ENCODE measurements at places on chromosomes 11 and 22.

DNA sequence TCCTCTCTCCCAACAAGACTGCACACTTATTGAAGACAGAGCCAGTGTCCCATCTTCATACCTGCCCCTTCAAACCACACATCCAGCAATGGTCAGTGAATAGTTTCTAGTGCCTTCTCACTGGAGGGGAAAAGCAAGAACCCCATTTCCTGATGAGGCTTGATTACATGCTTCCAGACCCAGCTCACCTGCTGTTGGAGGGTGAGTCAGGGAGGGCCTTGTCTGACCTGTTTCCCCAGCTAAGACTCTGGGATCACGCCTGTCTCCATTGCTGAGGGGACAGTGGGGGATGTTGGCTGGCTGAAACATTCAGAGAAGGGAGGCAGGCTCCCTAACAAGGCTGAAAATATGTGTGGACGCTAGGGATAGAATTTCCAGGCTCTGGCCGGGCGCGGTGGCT is 27.5 kb upstream of the ZDHHC13 start:
- DNase-seq = no peak

GRCh38 chr11:60840470-60841430 is 1.2 kb upstream of the CCDC86 start:
- DNase-seq = peak; percentile 97

- no peak for DNase-seq
Observed at GRCh38 chr11:110362971-110363509, 66.6 kb upstream of the RDX start.

DNA sequence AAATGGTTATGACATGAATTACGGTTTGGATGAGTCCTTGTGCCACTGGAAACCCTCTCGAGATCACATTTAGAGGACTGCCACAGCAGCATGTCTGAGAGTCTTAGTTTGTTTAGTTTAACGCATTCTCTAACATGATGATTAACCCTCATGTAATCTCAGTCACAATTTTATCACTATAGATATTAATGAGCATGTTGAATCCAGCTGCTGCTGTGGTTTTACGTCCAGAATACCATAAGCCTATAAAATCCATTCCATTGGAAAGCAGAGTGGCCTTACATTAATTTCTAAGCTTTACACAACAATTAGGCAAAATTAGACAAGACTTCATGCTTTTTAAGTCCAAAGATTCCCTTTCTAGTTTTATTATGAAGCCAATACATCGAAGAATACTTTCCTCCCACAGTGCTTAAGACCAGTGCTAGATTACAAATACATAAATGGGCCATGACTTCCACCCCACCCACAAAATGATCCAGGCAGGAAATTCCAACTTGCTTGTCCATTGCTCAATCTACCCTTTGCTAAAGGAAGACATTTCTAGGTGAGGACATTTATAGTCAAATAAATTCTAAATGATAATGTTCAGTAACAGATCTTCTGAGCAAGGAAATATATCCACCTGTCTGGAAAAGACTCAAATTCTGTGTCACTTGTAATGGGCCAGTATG is 3.5 kb upstream of the ELMOD1 start:
- DNase-seq = no peak

GRCh38 chr11:17719028-17719937 is at the start of gene MYOD1:
TSS of gene MYOD1 (plus strand) at chr11:17719571. CDS start at chr11:17719783, 212 bp downstream.
- no peak for DNase-seq

DNA sequence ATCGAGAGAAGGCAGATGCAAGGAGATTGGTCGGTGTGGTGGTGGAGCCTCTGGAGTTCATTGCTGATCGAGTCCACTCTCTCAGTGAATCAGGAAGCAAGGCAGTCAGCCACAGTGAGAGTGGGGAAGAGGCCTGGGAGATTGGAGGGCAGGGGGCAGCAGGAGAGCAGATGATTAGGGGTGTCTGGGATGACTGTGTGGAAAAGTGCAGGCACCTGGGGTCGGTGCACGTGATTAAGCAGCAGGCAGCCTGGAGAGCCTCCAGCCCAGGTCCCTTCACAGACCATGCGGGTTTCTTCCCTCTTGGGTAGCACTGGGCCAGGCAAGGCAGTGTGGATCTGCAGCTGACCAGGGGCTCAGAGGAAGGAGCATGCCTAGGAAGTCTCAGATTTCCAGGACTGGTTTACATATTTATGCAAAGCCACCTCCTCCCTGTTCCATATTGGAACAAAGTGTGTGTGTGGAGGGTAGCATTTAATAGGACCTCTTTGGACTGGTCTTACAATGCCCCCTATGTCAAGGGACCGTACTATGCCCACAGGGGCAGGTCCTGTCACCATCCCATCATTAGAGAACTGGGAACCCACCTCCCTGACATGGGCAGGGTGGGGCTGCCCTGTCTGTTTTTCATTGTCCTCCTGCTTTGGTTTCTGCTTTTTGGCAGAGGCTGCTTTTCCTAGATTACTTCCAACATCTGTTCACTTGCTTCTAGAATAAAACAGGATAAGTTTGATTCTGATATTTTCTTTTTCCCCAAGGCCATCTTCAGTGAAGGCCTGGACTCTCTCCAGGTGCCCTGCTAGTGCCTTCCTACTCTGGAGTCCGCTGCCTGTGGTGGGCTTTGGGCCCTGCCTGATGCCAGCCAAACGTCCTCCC is 14.0 kb upstream of the GDPD5 start:
- DNase-seq = no peak

GRCh38 chr22:28810821-28811491 is 10.6 kb upstream of the XBP1 start:
- DNase-seq = no peak

DNA sequence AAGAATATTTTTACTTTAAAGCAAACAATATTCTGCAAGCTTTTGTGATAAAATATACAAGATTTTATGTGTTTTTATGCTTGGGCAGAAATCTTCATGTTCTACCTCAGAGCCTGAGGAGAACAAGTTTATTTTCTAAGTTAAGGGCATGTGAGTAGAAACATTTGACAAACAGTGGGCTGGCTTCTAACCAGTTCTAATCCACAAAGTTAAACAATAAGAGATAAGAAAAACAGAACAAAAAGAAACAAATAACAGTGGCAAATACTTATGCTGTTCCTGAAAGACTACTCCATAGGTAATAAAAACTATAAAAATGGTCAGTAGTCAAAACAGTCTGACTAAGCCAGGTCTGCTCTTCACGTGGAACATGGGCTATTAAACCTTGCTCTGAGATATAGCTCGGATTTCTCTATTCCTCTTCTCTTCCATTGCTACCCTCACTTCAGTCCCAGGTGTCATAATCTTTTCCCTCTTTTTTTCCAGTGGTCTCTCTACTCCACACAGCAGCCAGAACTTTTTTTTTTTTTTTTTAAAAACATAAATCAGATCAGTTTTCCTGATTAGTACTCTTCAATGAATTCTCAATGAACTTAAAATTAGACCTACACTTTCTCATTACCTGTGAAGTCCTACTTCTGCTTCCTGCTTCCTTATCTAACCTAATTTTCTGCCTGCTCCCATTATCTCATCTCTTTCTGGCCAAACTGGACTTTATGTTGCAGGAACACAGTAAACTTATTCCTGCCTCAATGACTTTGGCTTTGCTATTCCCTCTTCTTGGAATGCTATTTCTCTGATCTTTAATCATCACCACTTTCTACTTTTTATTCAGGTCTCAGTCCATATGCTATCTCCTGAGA is 671.1 kb upstream of the CCDC90B start:
- no peak for DNase-seq

DNA sequence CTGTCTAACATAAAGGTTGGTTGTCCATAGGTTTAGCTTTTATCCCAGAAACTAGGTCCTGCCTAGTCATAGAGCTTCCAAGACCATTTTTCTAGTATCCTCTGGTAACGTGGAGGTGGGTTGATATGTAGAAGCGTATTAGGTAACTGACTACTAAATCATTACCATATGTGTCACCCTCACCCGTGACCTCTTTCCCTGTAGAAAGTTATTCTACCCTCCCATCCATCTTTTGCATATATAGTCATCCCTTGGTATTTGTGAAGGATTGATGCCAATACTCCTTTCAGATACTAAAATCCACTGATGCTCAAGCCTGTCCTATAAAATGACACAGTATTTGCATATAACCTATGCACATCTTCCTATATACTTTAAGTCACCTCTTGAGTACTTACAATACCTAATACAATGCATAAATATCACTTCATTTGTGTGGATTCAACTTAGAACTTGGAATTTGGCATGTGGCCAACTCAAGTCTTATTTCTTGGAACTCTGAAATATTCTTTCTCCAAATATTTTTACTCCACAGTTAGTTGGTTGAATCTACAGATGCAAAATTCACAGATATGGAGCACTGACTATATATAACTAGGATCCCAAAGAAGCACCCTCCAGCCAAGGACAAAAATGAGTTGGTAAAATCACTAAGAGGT is 497.0 kb upstream of the TENM4 start:
- DNase-seq = peak; percentile 6

GRCh38 chr22:28477556-28477955 is 202.1 kb downstream of the TTC28 start:
- DNase-seq = no peak

DNA sequence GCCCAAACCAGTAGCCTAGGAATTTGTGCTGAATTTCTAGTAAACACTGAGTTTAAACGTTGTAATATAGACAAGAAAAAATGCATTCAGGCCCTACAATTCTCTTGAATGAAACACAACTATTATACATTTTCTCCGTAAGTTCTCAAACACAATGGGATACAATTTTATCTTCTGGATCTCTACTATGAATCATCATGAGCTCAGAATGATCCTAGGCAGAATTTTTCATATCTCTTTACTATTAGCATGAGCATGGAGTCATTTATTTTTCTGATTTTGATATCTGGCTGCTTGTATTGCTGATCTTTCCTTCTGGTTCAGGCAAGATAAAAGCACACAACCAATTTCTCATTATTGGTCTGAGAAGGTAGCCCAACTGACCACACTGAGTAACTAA is 1123.4 kb upstream of the RAG2 start:
- no peak for DNase-seq

DNA sequence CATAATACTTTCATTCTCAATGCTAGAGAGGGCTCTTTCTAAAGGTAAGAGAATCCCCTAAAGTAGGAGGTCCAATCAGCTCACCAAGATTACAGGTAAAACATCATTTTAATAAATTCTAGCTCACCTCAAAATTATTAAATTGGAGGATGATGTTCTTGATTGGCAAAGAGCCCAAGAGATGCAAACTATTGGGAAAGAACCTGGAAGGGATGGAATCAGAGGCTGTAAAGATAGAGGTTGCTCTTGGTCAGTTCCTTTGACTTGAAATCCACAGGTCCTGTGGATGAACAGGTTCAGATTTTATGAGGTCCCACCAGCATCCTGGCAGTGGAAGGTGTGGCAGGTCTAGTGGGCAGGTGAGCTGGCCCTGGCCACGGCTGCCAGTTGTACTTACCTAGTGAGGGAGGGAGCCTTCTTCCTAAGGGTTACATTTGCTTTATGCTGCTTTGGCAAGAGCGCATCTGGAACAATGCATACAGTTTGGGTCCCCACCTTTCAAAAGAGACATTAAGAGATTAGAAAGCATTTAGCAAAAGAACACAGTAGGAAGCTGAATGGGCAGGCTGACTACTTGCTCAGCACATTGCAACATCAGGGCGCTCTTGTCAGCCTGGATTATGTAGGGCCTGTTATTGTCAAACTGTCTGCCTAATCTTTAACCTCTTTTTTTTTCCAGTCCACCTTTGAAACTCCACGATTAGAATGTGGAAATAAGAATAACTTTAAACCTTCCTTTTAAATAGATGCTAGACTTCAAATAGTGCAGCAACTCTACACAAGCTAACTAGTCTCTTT is 97.0 kb downstream of the RDX start:
- no peak for DNase-seq

DNA sequence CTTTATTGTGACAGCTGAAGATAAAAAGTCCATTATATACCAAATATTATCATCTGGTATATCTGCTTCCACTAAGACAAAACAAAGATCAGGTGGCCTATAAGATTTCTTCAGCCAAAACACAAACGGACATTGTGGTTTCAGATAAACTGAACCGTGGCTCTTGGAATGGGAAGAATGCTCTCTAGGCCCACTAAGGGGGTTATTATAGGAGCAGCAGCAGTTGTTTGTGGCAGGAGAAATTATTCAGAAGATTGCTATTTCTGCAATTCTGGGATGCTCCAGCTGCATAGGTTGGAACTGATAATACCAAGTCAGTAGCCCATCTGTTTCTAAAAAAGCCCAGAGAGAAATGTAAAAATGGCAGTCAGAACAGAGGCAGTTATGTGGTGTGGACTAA is 145.3 kb downstream of the NCAM1 start:
- no peak for DNase-seq

- no peak for DNase-seq
Observed at GRCh38 chr22:45082795-45083194, 73.0 kb upstream of the PHF21B start.

DNA sequence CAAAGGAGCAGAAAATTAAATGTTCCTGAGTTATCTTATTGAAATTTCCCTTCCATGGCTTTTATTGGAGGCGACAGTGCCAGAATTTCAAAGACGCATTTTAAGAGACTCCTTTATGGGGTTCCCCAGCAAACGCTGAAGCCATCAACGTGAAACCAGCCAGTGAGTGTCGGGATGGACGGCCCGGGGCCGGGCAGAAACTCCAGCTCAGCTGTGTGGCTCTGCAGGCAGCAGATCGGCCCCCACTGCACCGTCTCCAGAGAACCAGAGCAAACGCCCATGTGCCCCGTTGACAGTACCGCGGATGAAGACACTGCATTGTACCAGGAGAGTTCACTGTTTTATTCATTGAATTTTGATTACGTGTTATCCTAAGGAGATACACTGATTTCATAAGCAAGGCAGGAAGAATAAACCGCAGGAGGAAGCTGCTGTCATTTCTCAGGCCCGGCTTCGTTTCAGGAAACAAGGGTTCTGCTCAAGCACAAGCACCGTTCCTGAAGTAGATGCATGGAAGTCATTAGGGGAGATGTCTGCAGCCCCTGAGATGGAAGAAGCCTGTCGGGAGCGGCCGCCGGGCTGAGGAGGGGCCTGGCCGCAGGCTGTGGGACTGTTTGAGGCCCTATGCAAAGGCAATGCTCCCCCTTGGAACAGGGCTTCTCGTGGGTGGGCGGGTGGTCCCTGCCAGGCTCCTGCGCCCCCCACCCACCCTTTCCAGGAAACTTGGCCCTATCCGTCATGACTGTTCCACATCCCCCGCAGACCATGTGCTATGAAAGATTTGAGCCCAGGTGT is 639.7 kb downstream of the TBC1D22A start:
- no peak for DNase-seq

DNA sequence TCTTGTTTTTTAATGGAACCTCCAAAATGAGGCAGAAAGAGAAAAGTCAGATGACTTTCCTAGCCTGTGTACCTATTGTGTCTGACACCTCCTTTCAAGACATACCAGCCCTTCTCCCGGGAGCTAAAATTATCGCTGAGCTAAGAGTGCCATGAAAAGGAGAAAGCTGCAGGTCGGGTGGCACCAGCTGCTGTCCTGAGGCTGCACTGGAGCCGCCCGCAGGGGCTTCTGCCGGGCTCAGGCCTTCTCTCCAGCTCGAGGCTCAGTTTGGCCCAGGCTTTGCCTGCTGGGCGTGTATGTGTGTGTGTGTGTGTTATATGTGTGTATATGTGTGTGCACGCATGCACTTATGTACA is 27.7 kb upstream of the RAB1B start:
- no peak for DNase-seq

DNA sequence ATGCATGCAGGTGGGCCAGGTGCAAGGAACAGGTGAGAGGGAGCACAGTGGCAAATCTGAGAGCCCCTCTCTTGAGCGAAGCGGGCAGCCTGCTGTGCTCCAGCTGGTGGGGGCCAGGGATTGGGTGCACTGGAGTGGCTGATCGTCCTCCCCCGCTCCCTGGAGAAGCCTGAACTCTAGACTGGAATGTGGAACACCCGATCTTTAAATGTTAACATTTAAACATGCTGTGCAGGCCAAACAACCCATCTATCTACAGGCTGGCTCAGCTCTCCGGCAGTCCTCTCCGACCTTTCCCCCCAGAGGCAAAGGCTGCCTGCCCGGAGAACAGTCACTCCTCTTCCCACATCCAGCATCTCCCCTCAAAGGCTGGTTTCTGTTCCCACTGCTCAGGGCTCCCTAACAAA is 5.1 kb downstream of the MRGPRF start:
- DNase-seq = no peak

Measured in brain pericyte (primary cell).